Stimulated activated CD4-positive, alpha-beta T cell treated with anti-CD3 and anti-CD28 coated beads, Interleukin-4, amount 100 ng/mL, for 1 hour (primary cell): ENCODE measurements at places on chromosomes 1 and 21.

GRCh38 chr1:10338047-10338446 lies 60.8 kb upstream of the PGD start:
- DNase-seq: peak; percentile 34

- peak; percentile 53 for DNase-seq
Measured at GRCh38 chr1:109397581-109398342, at the start of gene SORT1. TSS of gene SORT1 (minus strand) at chr1:109397918. CDS start at chr1:109397892, 26 bp downstream.

DNA sequence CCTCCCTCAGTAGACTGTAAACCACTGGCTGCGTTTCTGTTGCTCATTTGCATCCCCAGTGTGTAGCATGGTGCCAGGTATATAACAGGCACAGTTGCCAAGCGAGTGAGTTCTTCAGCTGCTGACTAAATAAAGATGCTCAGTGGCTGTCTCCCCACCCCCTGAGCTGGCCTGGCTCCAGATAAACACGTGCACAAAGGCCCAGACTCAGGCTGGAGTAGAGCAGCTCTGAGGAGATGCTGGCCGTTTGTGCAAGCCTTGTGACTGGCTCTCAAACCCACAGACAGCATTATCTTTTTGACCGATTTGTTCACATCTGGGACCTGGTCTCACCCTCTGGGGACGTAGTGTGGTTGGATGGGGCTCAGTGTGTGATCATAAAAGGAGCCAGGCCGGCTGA lies 7.1 kb downstream of the CHRNB2 start:
- no peak for DNase-seq

GRCh38 chr1:68231627-68232288 lies 565 bp downstream of the WLS start:
- no peak for DNase-seq

DNA sequence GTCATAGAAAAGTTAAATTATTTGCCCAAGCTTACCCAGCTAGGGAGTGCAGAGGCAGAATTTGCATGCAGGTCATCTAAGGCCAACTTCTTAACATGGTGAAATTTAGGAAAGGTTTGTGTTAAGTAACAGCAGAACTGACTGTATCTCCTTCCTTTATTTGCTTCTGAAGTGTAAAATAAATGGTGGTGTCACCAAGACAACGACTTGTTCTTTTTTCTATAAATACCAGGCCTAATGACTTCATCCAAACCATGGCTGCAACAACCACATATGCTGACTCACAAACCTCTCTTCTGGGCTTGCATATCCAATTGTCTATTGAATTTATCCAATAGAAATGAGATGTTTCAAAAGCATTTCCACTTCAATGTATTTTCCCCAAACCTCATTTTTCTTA lies 19.1 kb downstream of the COL24A1 start:
- no peak for DNase-seq

DNA sequence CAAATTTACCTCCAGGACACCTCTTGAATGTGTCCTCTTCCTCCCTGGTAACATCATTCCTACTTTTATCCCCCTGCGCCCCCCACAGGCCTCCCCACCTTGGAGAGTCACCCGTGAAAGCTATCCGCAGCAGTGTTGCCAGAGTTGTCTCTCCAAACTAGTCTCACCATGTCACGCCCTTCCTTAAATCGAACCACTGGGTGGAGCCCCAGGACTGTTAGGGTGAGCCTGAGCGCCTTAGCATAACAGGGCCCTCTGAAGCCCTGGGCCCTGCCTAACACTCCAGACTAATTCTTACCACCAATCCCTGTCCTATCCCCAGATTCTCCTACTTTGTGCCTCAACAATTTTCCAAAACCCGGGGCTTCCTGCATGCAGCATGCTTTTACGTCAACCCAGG lies 35.0 kb downstream of the HSD3B2 start:
- DNase-seq: no peak

DNA sequence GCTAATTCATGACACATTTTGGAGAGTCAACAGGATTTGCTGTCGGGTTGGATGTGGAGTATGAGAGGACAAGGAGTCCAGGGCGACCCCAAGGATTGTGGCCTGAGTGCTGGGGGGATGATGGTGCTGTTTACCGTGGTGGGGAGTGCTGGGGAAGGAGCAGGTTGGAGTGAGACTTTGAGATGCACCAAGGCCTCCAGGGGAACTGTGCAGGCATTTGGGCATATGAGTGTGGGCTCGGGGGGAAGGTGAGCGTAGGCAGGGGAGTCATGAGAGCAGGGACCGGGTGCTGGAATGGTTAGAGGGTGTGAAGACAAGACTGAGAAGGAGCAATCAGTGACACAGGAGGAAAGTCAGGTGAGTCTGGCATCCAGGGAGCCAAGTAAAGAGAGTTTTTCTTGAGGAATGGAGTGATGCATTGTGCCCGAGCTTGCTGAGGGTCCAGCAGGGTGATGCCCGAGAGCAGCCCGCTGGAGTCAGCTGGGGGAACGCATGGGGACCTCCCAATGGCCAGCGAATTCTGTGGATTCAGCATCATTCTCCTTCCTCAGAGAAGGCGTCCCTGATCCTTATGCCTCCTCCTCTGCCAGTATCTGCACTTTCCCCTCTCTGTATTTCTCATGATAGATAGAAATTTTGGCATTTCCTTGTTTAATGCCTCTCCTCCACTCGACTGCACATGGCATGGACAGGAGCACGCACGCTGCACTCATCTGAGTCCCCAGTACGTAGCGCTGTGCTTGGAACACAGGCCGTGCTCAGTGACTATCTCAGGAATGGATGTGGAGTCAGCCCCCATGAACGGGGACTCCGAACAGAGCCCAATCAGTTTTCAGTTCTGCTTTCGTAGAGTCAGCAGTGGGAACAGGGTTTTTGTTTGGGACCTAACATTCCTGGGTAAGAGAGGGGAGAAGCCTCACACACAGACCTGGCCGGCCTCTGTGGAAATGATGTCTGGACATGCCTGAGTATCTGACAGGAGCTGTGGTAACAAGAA lies 52.1 kb upstream of the ETV3 start:
- no peak for DNase-seq

- DNase-seq: no peak
Measured at GRCh38 chr1:17903386-17903785, 148.3 kb downstream of the ACTL8 start.

GRCh38 chr21:42649122-42650032 lies 4.0 kb upstream of the PDE9A start:
- DNase-seq: no peak

DNA sequence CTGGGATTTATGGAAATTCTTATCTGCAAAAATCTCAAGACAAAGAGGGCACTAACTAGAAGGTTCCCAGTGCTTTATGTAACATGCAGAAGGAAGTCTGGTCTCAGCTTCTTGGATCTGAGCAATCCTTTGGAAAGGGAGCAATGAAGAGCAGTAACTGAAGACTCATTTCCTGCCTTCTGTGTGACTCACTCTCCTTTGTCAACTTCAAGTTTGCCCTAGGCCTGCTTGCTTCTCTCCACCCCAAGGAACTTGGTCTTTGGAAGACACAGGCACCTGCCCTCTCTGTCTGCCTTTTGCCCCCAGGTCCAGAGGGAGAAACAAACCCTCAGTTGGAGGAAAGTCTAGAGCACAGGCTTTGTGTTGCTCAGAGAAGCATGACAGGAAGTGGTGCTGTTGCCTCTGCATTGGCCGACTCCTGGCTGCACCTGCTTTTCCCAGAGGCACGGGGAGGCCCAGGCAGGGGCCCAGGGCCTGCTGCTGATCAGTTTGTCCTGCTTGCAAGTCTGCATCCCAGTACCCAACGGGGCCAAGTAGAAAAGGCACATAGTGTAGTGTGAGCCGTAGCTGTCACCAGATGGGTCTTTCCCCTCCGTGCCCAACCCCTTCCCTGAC lies 137.2 kb downstream of the DHRS3 start:
- DNase-seq: no peak

- peak; percentile 54 for DNase-seq
Measured at GRCh38 chr1:17661546-17662157, 93.5 kb upstream of the ACTL8 start.

DNA sequence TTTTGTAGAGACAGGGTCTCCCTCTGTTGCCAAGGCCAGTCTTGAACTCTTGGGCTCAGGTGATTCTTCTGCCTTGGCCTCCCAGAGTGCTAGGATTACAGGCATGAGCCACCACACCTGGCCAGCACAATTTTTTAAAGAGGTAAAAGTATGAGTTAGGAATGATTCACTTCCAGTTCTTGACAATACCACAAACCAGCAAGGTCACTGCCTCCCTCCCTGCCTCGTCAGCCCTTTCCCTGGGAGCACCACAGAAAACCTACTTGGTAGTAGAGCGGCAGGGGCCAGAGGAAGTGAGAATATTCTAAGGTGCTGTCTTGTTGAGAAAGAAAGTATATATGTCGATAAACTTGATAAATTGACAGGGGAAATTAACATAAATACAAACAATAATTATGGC lies 10.8 kb upstream of the CDA start:
- no peak for DNase-seq

DNA sequence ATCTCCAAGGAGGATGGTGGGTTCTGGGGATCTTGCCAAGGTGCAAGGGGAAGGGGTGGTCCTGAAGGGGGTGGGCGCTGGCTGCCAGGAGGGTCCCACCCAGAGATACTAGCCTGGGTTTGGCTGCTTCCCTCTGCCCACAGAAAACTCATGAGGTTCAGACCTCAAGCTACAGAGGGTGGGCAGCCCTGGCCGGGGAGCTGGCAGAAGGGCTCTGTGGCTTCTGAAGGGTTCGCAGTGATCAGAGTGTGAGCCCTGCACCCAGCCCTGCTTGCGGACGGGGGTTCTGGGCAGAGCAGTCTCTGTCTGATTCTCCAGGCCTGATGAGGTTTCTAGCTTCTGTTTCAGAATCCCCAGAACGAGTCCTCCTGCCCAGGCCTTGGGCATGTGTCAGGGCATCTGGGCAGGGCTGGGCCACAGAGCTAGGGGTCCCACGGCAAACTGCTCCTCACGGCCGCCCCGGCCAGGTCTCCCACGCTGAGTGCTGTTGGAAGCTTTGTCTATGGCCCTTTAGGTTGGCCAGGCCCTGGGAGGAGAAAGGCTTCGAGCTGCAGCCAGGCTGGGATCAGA lies 635 bp upstream of the MMEL1 start:
- no peak for DNase-seq

DNA sequence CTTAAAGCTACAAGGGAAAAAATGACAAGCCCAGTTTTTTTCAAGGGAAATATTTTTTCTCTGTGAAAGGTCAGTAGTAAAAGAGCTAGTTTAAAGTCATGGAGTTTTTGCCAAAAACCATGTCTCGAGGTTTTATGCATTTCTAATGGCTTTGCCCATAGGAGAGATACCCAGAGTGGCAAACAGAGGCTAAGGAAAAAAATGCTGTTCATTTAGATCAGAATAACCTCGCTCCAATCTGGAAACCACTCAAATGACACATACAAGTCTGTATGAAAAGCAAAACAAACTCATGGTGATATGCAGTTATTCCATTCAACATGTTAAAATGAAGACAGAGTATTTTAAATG lies 36.9 kb upstream of the EDEM3 start:
- no peak for DNase-seq
